ENCODE measurements at places on chromosomes 6 and 20.
A peak's percentile ranks its signal among the peaks of the same experiment; 100 is the strongest.

DNA sequence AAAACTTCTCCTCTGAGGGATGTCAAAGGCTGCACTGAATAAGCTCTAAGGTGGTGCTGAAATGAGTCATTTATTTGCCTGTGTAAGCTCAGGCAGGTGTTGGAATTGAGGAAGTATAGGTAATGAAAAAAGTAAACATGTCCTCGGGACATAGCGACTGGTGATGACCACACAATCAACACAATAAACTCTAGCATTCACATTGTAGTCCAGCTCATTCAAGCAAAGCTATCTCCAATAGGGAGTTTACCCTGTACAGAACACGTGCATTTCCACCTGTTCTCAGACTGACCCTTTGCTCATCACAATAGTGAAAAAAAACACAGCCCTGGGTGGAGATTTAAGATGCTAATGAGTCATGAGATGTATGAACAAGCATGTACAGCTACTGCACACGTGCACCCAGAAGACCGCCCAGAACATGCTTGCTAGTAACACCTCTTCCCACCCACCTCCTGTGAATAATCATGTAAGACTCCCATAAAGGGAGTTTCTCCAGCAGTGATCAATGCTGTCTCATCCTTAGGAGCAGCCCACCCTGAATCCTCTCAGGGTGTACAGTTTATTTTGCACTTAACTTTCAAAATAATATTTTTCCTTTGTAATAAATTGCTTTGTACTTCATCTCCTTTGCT lies 33.0 kb upstream of the POU5F1 start:
- no peak for DNase-seq

GRCh38 chr6:912871-913835 lies 220.2 kb upstream of the EXOC2 start:
- DNase-seq = no peak

GRCh38 chr20:8335495-8336195 lies 203.6 kb downstream of the PLCB1 start:
- no peak for DNase-seq

DNA sequence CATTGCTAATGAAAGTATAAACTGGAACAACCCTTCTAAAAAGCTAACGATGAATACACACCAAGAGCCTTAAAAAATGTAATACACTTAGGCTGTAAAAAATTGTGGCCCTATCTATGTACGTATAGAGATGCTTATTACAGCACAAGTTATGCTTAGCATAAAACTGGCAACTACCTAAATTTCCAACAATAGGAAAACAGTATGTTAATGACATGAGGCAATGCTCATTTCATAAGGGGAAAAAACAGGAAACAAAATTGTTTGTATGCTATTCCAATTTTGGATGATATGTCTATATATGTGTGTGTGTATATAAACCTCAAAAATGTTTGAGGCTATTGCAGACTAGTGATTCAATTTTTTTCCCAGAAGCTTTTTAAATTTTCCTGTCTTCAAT lies 82.5 kb downstream of the DTNBP1 start:
- no peak for DNase-seq

GRCh38 chr6:119283214-119283613 lies 66.3 kb downstream of the MAN1A1 start:
- no peak for DNase-seq

GRCh38 chr6:28747631-28748157 lies 176.1 kb downstream of the TRIM27 start:
- no peak for DNase-seq

GRCh38 chr20:8074931-8075330 lies 55.4 kb upstream of the TMX4 start:
- DNase-seq = no peak

GRCh38 chr6:121691126-121691551 lies 255.7 kb downstream of the GJA1 start:
- DNase-seq = no peak

DNA sequence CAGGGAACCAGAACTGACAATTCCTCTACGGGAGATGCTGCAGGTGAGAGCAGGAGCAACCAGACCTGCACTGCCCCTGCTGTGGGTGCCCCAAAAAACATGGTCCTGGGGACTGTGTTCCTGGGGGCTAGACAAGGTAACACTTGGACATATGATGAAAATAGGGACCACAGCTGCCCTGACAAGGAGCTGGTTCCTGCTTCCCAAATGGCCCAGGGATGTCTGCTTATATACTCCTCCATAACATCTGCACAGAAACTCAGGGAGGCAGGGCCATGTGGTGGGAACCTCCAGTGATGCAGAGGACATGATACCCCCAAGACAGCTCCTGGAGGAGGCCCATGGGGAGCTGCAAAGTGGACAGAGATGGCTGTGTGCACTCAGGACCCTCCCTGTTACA lies 19.8 kb downstream of the HLA-F start:
- no peak for DNase-seq

DNA sequence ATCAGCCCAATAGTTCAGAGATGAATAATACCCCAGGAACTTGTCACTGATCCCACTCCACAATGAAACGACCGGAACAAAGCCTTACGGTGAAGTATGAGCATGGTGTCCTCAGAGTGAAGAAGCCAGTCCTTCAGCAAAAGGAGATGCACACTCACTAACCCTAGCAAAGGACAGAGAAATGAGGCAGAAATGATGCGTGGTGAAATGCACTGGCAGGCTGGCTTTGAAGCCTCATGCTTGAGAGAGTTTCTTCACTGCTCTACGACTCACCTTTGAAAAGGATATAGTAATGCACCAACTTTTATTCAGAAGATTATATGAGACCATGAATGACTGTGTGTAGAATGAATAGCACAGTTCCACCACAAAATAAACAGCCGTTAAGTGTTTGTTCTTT lies 74.8 kb downstream of the PHACTR1 start:
- no peak for DNase-seq

DNA sequence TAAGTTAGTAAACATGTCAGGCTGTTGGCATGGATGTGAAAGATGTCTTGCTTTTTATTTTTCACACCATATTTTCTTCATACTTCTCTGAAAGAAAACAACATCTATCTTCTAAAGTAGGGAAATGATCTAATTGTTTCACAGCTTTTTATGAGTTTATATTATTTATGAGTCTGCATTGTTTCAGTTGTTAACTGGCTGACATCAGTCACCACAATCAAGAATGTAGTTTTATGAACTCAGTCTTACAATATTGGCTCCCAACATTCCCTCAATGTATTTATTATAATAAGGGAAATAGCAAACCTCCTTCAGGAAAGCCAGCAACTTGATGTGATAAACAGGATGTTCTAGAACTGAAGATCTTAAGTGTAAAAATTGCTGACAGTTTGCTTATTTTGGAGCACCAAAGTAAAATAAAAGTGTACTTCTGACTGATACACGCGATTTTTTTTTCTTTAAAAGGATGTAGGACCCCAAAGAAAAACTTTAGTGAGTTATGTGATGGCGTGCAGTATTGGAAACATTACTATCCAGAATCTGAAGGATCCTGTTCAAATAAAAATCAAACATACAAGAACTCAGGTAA lies 106.0 kb downstream of the ADGRG6 start:
- no peak for DNase-seq

DNA sequence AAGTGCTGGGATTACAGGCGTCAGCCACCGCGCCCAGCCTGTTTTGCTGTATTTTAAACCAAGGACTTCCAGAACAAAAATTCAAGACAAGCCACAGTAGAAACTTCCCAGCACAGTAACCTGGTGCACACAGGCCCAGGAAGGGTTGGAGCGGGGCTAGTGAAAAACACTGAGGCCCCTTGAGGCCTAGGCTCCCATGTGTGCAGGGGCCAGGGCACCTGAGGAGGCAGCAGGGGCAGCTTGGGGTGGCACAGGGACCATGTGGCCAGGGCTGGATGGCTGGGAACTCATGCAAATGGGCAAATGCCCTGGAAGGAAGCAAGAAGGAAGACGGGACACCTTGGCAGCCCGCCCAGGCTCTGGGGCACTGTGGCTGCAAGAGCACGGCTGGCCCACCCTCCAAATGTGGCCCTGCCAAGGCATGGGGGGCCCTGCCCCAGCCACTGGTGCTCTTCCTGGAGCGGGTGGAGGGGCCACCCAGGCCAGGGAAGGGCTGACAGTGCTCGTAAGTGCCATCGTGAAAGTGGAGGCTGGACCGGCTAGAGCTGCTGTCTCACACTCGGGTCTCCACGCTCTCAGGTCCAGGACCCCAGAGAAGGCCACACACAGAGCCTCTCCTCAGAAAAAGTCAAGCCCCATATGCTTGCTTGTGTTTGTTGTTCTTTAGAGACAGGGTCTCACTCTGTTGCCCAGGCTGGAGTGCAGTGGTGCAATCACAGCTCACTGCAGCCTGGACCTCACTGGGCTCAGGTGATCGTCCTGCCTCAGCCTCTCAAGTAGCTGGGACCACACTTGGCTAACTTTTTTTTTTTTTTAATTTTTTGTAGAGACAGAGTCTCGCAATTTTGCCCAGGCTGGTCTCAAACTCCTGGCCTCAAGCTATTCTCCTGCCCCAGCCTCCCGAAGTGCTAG lies 10.3 kb downstream of the SLC2A4RG start:
- no peak for DNase-seq

DNA sequence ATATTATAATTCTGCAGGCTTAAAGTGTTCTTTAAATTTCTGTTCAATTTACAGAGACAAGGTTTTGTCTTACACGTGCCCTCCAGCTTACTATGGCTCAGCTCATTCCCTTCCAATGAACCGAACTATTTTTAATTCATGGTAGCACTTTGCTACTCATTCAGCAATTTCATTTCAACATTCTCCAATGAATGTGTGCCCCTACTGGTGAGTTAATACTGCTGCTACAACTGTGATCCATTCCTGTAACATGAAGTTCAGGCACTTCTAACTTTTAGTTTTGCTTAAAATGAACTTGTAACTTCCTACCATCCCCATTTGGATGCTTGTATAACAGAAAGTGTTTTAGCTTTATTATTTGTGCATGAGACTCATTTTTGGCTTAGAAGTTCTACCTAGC lies 99.7 kb downstream of the F13A1 start:
- no peak for DNase-seq

DNA sequence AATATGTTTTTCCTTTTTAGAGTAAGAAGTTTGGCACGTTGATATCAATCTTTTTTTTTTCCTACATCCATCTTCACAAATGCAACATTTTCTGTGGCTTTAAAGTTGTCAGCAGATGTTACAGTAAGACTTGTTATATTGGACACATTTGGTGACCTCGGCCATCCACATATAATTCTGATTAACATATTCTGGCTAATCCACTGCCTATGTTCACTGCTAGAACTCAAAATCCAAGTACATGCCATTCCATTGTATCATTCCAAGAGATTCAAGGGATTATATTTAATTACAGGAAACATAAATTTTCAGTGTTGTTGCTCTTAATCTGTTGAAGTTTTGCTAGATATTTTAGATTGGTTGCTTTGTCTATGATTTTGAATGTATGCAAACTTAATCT lies 367.6 kb downstream of the TENT5A start:
- no peak for DNase-seq

DNA sequence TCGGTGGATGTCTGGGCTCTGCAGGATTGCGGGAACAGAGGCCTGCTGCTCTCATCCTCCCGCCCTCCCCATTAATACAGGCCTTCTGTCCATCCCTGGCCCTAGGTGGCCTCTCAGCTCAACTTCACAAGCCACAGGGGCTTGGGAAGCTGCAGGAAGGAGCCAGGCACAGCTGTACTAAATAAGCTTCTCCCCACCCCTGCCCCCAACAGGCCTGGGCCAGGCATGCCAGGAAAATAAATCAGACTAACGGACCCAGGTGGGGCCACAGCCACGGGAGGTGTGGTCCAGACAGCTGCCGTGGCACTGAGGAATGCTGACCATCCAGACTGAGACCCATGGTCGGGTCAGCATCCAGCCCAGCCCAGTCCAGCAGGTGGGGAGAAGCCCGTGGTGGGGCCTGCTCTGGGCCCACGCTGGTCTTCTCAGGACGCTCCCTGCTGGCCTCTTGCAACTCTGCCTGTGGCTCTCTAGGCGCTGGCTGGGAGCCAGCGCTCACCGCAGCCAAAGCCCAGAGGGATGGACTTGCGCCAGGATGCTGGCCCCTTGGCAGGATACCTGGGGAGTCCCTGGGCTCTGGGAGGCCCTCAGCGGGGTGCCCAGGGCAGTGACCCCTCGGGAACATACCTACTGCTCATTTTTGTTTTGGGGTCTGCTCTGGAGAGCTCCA lies 8.6 kb upstream of the YTHDF1 start:
- DNase-seq = peak; percentile 29

GRCh38 chr6:124076336-124077048 lies 272.8 kb downstream of the NKAIN2 start:
- DNase-seq = no peak

DNA sequence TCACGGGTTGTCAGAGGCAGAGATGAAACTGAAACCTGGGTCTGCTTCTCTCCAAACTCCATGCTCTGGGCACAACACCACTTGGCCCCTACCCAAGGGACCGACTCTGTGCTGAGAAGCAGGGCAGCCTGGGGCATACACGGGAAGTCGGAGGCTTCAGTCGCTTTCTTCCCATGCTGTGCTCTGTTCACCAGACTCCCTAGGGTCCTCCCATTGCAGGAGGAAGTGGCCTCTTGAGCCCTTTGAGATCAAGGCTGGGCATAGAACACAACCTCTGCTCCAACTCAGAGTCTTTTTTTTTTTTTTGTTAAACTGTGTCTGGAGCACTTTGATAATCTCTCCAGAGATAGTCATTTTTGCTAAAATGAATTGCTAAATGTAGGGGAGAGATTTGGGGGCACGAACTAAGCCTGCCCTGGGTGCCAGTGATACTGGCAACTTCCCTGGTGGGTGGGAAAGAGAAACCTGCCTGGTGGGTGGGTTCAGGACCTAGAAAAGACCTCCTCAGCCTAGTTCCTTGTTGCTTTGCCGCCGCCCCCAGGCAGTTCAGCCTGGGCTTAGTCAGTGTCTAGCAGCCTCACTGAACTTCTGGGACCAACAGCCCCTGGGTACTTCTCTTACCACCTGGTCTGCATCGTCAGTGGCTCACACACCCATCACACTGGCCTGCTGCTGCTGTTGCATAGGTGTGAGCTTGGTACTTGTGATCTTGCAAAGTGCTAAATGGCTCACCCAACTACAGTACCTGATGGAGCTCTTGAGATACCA lies 62.0 kb downstream of the PPP1R14C start:
- no peak for DNase-seq

GRCh38 chr20:41701588-41702348 lies 83.6 kb upstream of the CHD6 start:
- no peak for DNase-seq

GRCh38 chr20:63104312-63105181 lies 97.8 kb upstream of the BHLHE23 start:
- no peak for DNase-seq

DNA sequence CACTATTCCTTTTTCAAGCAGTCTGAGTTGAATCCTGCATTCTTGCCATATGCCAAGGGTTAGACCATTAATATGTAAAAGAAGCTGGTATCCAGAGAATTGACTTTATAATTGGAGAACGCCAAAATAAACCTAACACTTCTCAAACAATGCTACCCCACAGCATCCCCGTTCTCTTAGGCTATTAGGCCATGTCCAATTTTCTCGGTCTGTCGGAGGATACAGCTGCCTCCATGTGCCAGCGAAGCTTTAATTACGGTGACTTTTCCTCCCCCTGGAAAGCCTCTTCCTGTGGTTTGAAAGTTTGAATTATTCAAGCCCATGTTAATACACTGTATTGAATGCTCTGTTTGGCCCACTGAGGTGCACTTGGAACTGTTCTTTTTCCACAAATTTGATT lies 60.5 kb downstream of the HS3ST5 start:
- DNase-seq = no peak
